NCI-H187 treated with DMSO at 0.1 percent for 48 hours (cell line): ENCODE measurements at places on chromosomes 3 and 15.

DNA sequence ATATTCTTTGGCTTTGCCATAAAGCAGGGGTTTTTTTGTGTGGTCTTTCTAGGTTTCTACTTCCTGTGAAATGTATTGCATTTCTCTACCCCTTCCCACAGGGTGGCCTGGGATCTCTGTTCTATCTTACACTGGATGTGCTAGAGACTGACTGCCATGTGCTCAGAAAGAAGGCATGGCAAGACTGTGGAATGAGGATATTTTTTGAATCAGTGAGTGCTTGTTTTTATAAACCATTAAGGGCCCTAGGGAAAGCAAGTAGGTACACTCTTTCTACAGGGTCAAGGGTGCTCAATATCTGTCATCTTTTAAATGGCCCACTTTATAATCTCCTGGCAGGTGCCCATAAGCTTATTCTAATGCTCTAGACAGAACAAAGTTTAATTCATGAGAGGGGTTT, 730 bp downstream of the FETUB start:
- peak; percentile 14 for DNase-seq

DNA sequence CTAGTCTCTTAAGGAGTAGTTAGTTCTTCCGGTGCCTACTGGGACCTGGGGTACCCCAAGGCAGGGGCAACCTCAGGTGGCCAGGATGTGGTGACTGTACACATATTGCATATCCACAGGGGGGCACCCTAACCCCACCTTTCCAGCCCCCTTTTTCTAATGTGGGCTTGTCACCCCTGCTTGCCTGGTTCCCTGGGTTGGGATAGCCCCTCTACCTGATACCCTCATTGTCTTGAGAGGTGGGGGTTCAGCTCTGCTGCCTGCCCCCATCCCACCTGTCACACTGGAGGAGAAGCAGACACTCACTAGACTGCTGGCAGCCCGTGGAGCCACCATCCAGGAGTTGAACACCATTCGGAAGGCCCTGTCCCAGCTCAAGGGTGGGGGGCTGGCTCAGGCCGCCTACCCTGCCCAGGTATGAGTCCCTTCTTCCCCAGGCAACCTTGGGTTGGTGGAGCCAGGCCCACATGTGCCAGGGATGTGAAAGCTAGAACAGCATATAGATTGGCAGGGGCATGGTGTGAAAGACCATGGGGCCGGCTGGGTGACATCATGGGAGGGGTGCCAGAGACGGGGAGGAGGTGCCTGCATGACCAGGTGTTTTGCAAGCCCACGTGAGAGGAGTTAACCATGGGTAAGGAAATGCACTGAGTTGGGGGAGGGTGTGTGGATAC, 4.0 kb downstream of the GLYCTK start:
- DNase-seq: no peak

- DNase-seq: no peak
Measured at GRCh38 chr3:20905210-20905805, 719.3 kb upstream of the SGO1 start.

- DNase-seq: no peak
Measured at GRCh38 chr3:184582646-184583577, 21.3 kb downstream of the EPHB3 start.

GRCh38 chr3:131794766-131795388, 239.9 kb downstream of the CPNE4 start:
- peak; percentile 35 for DNase-seq
